ENCODE measurements at places on chromosomes 12 and 14.
A peak's percentile ranks its signal among the peaks of the same experiment; 100 is the strongest.

- no peak for DNase-seq
Observed at GRCh38 chr14:104144453-104144790, 6.0 kb downstream of the KIF26A start.

GRCh38 chr12:76055393-76055792, 23.8 kb upstream of the PHLDA1 start:
- DNase-seq = no peak

DNA sequence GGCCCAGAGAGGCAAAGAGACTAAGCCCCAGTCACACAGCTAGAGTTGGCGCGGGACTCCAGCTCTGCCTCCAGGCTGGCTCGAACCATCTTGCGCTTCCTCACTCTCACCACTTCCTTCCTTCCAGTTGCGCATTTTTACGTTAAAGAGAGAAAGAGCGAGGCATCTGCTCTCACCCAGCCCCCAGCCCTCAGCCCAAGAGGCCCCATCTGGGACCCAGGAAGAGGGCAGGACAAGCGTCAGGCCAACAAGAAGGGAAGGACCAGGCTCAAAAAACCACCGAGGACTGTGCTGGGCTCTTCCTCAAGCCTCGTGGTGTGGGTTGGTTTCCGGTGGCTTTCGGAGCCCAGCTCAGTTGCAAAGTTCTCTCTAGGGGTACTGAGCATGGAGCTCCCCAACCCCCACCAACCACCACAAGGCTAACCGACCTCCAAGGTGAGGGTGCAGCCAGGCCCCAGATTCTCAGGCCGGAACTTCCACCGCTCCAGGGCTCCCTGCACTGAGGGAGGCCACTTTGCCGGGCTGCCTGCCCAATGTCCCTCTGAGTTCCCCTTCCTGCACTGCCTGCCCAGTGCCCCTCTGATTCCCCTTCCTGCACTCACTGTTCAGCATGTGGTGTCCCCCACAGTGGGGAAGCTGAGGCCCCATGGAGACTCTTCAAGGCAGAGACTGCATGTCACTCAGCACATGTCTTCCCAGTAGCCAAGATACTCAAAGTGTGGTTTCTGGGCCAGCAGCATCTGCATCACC, 35.9 kb downstream of the TESC start:
- peak; percentile 84 for DNase-seq

- DNase-seq = no peak
Observed at GRCh38 chr14:84312551-84312950, 1217.4 kb upstream of the FLRT2 start.

DNA sequence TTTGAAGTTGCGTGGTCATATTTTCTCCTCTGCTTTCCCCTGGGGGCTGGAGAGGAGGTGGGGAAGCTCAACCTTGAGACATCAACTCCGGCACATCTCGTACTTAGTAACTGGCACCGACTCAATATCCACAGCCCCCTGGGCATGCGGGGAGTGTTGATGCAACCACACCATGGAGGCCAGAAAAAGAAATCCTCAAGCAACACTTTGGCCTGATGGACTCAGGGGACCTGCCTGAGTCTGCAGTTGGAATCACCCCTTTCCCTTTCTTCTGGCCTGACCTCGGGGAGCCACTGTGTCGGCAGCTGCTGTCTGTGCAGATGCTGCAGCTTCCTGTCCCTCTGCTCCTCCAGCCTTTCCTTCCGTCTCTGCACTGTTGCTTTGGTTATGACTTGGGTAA, 11.4 kb upstream of the AACS start:
- no peak for DNase-seq

DNA sequence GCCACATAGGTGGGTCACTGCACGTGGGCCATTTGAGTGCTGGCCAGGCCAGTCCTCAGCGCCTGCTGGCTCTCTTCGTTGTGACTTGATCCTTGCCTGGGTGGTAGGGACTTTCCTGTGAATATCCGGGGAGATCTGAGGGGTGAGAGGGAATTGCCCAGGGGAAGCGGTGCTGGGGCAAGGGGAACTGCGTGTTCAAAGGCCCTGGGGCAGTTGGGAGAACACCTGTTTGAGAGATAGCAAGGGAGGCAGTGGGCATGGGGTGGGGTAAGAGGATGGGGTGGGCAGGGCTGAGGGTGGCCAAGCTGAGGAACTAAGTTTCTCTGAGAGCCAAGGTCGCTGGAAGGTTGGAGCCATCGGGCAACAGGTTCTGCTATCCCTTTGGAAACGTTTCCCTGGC, 25.0 kb downstream of the SETD1B start:
- DNase-seq = no peak

- DNase-seq = no peak
Observed at GRCh38 chr12:6535960-6536847, 1.9 kb downstream of the GAPDH start.

DNA sequence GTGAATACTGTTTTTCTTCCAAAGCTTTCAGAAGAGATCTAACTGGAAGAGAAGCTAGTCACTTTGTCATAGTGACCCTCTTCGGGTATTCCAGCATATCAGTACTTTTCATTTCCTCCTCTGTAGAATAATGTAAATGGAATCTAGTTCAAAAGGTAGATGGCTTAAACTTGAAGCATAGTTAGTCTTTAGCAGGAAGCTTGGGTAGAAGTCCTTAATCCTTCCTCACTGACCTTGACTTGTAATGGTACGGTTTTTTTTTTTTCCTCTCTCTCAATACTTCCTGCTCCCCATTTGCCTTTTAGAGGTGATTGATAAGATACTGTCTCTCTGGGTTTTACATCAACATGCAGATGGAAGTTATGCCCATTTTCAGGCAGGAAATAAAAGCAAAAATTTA, 1.7 kb downstream of the FBXO34 start:
- DNase-seq = no peak

DNA sequence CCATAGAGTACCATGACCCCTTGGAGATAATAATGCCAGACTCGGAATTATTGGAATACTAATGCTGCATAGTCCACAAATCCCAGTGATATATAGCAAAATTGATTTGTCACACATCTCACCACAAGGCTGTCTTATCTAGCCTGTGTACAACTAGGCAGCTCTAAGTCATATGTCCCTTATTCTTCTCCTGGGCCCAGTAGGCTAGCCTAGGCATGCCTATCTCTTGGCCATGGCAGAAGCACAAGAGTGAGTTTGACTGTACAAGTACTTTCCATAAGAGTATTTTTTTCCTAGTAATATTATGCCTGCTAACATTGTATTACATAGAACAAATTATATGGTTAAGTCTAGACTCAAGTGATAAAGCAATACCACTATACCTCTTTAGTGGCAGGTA, 1122.1 kb upstream of the SEL1L start:
- no peak for DNase-seq

DNA sequence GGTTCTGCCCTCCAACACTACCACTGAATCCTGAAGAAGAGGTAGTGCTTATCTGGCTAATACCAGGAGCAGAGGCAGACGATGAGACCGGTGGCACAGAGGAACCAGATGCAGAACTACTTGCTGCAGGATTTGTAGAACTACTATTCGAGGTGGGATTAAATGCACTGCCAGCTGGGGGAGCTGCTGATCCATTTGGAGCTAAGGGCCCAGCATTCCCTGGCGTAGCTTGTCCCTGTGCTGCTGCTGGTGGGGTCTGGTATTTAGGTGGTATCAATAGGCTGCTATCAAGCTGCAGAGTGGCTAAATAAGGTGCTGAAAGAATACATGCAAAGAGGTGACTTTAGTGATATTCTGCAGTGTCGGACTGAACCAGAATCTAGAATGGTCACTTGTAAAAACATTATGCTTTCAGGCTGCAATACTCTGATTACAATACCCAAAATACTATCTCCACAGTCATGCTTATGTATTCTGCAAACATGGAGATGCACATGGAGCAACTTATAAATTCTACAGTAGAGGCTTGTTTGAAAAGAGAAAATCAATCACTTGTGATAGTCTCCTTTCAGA, 294.2 kb downstream of the MED13L start:
- DNase-seq = no peak

- DNase-seq = no peak
Observed at GRCh38 chr12:122097927-122098756, 19.6 kb downstream of the MLXIP start.

- no peak for DNase-seq
Observed at GRCh38 chr12:91613223-91613779, 430.7 kb upstream of the DCN start.

DNA sequence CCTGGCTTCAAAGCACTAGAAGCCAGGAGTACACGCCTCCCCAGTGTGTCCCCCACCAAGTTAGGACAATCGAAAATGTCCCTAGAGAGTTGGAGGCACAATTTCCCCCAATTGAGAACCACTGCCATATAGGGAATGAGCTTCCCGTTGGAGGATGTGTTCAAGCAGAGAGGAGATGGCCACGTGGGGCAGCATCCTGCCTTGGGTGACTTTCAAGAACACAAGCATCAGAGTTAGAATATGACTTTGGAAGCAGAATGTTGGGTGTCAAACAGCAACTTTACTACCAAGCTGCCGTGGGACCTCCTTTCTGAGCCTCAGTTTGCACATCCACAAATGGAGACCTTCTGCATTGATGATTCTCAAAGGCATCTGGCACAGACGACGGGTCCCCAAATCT, 56.5 kb downstream of the RFLNA start:
- no peak for DNase-seq

DNA sequence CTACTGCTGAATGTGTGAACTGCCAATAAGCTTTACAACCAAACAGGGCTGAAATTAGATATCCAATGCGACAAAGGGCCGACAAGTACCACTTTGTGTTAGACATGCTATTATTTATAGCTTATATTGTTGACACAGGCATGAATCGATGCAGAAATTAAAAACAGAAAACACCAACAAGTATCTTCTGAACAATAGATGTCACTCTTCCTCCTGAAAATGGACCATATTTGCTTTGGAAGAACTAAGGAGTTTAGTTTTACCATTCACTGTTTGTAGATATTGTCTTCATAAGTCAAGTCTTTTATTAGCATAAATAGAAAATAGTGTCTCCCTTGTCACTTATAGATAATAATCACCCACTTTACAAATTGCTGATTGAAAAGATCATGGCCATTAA, 86.5 kb downstream of the LRIG3 start:
- no peak for DNase-seq

- peak; percentile 26 for DNase-seq
Observed at GRCh38 chr14:20612403-20612802, 21.2 kb upstream of the RNASE12 start.

- DNase-seq = no peak
Observed at GRCh38 chr12:12185414-12185813, 81.4 kb downstream of the LRP6 start.

- no peak for DNase-seq
Observed at GRCh38 chr12:92533280-92533890, 169.4 kb upstream of the PLEKHG7 start.

DNA sequence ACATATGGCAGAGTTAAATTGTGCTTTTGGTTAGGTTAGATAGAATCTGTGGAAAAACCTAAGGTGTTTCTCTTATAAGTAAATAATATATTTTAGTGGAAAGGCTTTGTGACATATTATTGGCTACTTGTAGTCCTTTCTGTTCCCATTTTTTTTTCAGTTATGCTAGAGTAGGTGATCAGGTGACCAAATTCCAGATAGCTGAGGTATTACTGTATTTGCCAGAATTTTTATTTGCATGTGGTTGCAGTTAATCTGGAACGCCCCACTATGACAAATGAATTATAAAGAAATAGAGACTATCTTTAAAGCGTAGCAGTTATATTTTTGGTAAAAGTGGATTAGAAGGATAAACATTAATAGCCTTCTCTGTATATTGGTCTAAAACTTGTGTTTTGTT, 52.0 kb downstream of the ARHGAP5 start:
- no peak for DNase-seq

DNA sequence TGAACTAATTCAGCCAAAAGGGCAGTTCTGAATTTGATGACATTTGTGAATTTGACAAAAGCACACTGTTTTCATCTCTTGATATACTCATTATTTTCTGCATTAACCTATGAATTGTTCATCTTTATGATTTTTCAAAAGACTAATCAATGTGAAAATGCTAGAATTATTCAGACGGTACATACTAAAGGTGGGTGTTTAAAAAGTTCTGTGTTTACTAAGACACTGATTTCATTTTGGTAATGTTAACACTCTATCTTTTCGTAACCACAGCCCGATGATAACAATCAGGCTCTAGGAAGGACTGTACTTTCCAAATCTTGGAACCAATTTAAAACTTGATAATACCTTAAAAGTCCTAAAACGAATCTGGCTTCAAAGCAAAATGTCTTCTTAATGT, 9.4 kb downstream of the AKAP5 start:
- DNase-seq = no peak

- DNase-seq = no peak
Observed at GRCh38 chr12:116672842-116673516, 64.9 kb downstream of the SPRING1 start.

DNA sequence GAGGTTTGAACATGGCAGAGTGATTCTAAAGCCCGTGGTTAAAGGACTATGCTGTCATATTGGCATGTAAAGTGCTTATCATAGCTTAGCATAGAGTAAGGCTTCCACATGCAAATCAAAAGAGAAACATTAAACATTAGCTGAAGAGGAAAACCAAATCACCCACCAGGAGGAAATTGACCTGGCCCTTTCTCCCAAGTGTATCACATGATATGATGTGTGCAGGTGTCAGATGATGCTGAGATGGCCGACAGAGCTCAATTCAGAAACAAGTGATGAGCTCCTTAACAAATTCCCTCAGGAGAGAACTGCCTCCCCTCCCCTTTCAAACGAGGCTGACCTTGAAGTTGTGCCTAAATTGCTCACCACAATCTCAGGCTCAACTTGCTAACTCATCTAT, 217.1 kb upstream of the BTG1 start:
- DNase-seq = no peak

GRCh38 chr12:59118356-59118755, 198.1 kb upstream of the LRIG3 start:
- no peak for DNase-seq

DNA sequence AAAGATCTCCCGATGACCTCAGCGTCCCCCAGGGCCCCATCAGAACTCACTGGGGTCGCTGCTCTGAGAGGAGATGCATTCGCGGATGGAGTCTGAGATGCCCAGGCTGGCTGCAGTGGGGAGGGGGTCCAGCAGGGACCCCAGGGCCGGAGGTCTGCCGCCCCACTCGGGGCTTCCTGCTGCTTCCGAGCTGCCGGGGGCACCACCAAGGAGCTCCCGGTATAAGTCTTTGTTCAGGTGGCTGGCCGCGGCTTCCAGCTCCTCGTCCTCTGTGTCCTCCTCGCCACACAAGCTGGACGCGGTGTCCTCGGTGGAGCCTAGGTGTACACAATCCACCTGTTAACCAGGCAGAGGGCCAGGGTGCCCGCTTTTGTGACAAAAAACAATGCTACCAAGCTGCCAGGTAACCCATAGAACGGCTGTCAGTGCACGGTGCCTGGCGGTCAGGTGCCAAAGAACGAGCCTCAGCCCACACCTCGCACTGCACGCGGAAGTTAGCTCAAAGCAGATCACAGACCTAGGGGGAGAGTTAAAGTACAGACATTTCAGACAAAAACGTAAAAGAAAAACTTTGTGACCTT, 26.6 kb upstream of the BTBD6 start:
- no peak for DNase-seq

GRCh38 chr12:22121224-22121623, 75.2 kb downstream of the CMAS start:
- DNase-seq = no peak

All from SIG-M5 (cell line).